ENCODE measurements at places on chromosomes 5 and 9.

DNA sequence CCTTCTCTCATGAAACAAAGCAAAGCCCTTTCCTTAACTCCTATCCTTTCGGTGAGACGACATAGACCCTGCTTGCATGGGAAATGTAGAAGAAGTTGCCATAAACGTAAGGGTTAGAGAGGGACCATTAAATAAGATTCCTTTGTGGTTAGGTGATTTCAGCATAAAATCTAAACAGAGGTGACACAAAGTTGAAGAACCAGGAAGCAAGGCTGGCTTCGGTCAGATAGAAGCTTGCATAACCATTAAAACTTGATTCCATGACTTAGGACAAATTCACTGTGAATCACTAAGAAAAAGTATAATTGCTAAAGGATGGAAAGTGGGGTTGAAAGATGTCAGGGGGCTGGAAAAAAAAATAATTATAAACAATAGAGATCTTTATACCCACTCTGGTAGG, 30.9 kb upstream of the ABLIM3 start:
- no peak for DNase-seq

DNA sequence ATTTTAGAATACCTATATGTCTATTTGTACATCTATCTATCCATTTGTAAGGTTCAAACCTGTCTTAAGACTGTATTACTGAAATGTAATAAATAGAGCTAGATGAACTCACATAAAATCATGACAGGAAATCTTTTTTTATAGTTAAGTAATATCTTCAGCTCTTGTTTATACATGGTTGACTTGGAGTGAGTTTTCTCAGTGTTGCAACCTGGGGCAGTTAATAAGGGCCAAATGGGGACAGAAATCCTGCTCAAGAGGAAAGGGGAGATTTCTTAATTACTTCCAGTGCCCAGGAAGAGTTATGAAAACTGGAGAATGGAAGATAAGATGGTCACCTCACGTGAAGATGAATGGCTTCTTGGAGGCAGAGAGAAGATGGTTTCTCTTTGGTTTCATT, 265.1 kb upstream of the FBXL7 start:
- no peak for DNase-seq

- DNase-seq: no peak
Observed at GRCh38 chr5:36651761-36652685, 45.6 kb downstream of the SLC1A3 start.

DNA sequence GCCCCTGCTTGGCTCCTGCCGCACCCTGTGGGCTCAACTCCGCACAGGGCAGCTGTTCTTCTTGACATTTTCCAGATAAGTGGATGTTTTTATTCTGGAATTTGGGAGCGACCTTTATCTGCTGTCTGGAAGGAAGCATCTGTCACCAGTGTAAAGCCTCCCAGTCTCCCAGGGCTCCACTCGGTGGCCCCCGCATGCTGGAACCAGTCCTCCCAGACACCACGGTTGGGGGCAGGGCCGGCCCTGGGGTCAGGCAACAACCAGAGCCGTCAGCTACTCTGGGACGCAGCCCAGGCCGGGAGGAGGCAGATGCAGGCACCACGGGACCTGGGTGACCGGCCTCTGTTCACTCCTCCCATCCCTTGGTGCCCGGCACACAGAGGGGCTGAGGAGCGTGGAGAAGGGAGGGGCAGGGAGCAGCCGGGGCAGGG, 92.8 kb upstream of the ADAMTS2 start:
- DNase-seq: no peak

- no peak for DNase-seq
Observed at GRCh38 chr5:115785381-115786065, 30.9 kb downstream of the CDO1 start.

GRCh38 chr9:126335837-126336735, 9.5 kb downstream of the MVB12B start:
- no peak for DNase-seq

DNA sequence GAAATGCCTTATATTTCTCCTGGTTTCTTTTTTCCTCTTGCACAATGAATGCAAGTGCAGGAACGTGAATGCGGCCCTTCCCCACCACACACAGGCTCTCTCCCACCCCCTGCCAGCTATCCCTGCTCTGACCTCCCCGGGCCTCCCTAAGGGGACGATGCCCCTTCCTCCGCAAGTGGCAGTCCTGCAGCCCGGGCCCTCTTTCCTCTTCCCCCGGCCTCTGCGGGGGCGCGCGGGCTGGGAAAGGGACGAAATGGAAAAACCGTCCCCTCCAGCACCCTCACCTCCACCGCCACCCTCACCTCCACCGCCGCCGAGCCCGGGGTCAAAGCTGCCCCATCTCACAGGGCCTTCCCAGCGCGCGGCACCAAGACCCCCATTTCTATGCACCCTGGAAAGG, 44.7 kb downstream of the GAS1 start:
- no peak for DNase-seq

DNA sequence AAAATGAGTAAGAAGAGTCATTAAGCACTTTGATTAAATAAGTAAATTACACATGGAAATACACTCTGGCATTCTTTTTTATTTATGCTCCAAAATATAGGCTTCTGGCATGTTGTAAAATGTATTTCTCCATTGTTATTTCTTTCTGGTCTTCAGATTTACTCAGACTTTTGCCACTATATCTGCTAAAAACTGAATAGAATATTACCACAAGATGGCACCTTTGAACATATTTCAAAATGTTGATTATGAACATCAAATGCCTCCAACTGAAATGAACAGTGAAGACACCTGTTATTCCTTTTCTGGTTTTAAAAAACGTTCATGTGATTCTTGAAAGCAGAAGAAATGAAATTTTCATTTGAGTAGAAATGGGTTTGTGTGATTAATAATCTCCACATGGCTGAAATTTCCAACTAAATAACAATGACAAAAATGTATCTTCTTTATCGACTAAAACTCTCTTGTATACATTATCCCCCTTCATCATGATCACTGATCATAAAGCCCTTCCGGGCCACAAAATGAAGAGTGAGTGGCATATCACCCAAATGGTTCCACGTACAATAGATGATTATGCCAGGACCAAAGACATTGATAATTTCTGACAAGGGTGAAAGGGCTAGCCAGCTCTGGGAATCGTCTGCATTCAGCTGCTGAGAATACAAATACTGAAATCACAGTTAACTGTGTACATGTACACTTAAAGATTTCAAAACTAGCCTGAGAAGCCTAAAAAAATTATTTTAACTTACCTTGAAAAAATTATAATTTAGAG, 23.8 kb downstream of the TYRP1 start:
- DNase-seq: no peak

GRCh38 chr5:116865651-116866050, 291.0 kb upstream of the SEMA6A start:
- no peak for DNase-seq

- peak; percentile 68 for DNase-seq
Observed at GRCh38 chr9:129412814-129413536, 207.9 kb downstream of the C9orf50 start.

GRCh38 chr5:132470010-132470392, 20.6 kb downstream of the IRF1 start:
- no peak for DNase-seq

DNA sequence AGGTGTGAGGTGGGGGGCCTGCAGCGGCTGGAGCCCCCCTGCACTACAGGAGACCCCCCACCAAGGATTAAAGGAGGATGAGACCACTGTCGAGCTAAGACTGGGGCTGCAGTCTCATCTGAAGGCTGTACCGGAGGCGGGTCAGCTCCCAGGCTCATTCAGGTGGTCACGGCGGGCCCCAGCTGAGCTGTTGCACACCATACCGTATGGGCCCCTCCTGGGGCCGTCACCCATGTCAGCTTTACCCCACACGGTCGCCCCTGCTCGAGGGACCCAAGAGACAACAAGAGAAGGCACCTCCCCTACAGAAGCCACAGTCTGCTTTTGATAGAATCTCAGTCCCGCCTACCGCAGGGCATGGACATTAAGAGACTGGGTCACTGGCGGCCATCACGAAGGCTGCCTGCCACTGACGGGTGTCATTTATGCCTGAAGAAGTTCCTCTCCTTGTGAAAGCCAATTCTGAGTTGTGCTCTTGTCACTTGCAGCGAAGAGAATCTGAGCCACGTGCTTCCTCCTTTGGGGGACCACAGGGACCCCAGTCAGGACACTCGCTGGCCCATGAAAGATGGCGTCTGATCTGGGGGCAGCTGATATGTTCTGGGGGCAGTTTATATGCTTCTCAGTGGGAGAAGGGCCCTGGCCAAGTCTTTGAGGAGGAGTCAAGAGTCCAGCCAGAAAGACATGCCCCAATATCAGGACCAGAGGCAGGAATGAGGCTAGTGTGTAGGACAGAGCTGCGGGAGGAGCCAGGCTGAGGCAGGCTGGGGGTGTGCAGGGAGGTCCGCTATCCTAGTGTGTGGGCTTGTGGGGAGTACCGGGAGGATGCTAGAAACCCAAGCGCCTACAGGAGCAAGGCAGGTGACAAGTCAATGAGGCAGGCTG, 102.4 kb downstream of the ZNF354C start:
- no peak for DNase-seq
